ENCODE measurements at places on chromosomes 3 and 15.
A peak's percentile ranks its signal among the peaks of the same experiment; 100 is the strongest.

DNA sequence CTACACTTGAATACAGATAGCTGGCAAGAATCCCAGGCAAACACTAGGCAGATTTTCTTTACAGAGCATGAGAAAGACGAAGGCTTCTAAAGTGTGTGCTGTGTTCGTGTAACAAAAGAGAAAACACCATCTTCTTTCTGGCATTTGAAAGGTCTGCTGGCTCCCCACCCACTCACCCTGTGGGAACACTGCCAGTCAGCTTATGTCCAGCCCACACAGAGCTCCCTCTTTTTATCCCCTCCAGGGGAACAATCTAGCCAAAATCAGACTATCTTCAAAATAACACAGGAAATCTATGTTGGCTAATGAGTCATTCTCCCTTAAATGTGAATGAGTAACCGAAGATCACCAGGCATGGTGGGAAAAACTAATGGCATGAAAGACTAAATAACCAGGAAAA is 45.6 kb upstream of the PAQR5 start:
- no peak for DNase-seq

- DNase-seq = no peak
Observed at GRCh38 chr3:157282261-157283191, 122.6 kb upstream of the CCNL1 start.

GRCh38 chr3:99325402-99325801 is 313.0 kb upstream of the COL8A1 start:
- no peak for DNase-seq

DNA sequence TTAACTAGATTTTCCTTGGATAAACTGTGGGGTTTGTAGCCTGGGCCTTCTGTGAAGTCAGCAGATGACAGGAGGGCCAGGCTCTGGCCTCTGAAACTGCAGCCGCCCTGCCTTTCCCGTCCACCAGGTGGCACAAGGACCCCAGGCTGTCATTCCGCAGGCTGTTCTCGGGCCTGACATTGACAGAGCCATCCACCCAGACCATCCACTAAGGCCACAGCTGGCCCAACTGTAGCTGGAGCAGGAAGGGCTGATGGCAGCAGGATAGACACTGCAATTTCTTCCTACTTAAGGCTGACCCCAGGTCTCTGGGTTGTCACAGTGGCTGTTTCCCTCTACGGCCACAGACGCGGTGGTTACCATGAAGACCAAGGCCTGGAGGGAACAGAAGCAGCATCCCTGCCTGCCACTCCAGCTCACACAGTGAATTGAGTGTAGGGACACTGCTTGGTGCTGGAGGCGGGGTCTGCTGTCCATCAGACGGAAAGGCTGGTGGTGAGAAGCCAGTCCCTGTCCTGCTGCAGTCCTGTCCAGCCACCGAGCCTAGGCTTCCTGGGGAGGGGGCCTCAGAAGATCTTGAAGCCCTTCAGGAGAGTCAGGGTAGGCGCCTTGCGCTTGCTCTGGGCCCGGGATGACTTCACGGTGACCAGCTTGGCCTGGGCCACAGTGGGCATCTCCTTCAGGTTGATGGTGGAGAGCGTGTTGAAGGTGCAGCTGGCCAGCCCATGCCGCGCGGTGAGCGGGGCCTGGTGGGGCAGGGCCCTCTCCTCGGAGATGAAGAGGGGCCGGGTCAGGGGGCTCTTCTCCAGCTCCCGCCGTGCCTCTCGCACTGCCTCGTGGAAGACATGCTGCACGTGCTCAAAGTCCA is 9.4 kb downstream of the SLC51B start:
- peak; percentile 39 for DNase-seq

DNA sequence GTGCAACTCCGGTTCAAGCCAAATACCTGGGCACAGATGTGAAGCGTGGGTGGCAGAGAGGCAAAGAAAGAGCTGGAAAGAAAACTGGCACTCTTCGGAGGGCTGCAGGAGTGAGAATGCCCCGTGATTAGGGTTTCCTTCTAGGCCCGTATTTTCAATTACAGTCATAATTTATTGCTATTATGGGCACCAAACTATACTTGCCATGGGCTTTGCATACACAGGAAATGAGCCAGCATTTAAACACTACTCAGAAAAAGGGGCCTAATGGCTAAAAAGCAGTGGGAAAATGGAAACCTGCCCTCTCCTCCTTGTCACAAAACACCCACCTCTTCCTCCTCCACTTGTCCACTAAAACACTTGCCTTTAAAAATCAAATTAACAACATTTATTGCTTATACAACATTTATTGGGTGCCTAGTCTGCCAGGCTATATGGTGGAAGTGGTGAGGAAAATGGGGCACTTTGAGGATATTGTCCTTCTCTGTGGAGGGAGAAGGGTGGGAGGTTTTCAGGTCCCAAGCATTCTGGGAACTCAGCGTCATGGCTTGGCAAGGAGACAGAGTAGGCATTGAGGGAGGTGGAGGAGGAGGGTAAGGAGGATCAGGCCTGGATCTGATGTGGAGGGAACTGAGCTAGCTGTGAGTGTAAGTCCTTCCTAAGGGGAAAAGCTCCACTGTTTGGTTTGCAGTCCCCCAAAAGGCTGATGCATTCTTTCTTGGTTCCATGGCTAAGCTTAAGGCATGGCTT is 160.9 kb downstream of the SLCO3A1 start:
- no peak for DNase-seq

- DNase-seq = no peak
Observed at GRCh38 chr15:66702787-66703539, 927 bp downstream of the SMAD6 start.

DNA sequence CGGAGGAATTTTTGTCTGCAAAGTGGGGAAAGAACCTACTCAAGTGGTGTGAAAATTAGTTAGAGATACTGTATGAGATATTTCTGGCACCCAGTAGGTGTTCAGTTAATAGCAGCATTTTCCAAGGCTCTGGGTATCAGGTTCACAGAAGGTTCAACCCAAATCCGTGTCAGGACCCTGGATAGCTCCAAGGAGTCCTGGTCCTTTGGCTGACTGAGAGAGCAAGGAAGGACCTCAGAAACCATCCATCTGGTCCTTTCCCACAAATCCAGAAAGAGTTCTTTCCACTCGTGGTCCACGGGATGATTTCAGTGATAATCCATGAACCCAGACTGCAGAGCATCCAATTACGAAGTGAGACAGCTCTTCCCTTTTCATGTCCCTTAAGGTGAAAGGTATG is 51.4 kb downstream of the SLC6A11 start:
- DNase-seq = no peak

GRCh38 chr3:196537319-196537984 is 22.3 kb upstream of the SMCO1 start:
- DNase-seq = no peak

- DNase-seq = no peak
Observed at GRCh38 chr3:125418306-125418705, 43.2 kb upstream of the ZNF148 start.

GRCh38 chr3:98812851-98813374 is 49.8 kb downstream of the ST3GAL6 start:
- no peak for DNase-seq

DNA sequence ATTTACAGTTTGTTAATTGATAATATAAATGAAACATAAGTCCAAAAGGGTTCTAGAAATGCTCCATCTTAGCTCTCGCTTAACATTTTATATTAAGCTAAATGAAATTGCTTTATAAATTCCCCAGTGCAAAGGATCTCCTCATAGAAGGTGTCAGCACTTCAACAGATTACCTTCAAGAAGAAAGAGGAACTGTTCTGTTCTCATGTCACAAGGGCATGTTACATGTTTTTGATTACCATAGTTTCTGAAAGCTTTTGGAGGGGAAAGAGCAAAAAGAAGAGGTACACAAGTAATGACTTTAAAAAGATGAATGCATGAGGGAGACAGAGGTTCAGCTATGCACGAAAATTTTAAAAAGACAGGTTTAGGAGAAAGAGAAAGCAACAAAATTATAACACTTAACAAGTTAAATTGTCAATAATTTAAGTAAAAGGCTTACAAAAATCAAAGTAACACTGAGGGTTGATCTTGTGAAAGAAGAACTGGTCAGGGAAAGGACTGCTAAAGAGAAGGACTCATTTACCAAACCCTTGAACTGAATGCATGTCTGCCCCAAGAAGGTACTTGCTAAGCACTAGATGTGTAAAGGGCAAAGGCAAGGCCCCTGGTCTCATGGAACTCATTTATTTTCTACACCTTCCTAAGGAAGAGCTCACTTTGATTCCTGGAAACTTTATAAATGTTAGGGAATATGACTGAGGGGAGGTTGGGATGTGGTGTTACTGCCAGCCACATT is 45.1 kb downstream of the CCDC191 start:
- DNase-seq = no peak

DNA sequence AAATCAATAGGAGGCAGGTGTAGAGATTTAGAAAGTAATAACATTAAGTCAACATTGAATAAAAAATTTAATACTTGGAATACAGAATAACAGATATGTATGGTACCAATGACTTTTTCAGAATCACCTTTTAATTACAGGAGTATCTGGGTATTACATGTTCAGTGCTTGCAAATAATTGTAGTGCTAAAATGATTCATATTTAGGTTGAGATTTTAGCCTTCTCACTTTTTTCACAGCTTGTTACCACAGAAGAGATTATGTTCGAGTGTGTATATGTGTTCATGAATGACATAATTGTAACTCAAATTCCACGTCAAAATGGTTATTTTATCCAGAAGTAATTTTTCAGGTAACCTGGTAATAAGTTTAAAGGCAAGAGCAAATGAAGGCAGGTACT is 187.9 kb upstream of the TBL1XR1 start:
- no peak for DNase-seq

DNA sequence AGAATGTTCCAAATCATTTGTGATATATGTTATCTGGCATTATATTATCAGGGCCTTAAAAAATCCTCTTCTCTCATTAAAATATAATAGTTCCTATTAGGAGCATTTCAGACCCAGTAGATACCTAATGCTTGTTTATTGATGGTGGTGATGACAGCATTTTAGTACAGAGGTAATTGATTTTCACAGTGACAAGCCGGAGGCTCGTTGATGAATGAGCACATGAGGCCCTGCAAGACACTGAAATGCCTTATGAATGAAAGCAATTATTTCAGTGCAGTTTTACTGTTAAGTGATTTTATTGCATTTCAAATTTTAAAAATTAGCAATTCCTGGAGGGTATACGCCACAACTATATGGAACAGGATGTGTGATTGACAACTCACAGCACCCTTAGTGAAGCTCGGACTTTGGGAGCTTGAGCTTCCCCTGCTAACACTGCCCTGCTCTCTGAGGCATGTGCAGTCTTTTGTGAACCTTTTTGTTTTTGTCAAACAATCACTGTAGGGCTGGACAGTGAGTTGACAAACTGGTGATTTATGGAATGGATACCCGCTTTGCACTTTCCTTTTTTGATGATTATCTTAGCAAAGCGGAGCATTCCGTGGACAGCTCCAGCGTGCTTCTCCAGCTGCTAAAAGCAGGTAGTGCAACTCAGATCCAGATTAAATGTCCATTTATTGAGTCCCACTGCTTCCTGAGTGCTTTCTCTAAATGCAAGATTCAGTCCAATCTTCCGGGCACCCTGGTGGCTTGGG is 187.0 kb upstream of the ATP10A start:
- DNase-seq = no peak

GRCh38 chr3:58534592-58535494 is 2.1 kb downstream of the ACOX2 start:
- no peak for DNase-seq

- DNase-seq = no peak
Observed at GRCh38 chr3:119636891-119637611, 23.3 kb downstream of the POPDC2 start.

- DNase-seq = no peak
Observed at GRCh38 chr3:15810702-15811101, 12.9 kb upstream of the ANKRD28 start.

- DNase-seq = no peak
Observed at GRCh38 chr3:197175503-197175902, 122.9 kb downstream of the DLG1 start.

GRCh38 chr15:82039871-82040270 is 5.9 kb downstream of the MEX3B start:
- DNase-seq = no peak

GRCh38 chr3:186596568-186597287 is 16.1 kb upstream of the AHSG start:
- DNase-seq = no peak

GRCh38 chr15:27066446-27066845 is 95.5 kb downstream of the GABRG3 start:
- DNase-seq = no peak

- DNase-seq = no peak
Observed at GRCh38 chr3:9951962-9952805, at the start of gene PRRT3. PRRT3 (minus strand) TSS chr3:9952408; CDS start chr3:9950115, 2,293 bp downstream.

GRCh38 chr3:23985747-23986544 is 40.9 kb downstream of the NR1D2 start:
- no peak for DNase-seq

DNA sequence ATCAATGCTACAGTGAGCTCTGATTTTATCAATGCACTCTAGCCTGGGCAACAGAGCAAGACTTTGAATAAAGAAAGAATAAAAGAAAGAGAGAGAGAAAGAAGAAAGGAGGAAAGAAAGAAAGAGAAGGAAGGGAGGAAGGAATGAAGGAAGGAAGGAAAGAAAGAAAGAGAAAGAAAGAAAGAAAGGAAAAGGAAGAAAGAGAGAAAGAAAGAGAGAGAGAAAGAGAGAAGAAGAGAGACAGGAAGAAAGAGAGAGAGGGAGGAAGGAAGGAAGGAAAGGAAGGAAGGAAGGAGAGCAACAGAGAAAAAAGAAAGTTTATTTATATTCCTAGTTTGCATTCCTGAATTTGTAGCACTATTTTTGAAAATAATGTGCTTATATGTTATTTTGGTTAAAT is 52.3 kb upstream of the ITGA11 start:
- no peak for DNase-seq

- DNase-seq = no peak
Observed at GRCh38 chr15:31256378-31257265, 70.0 kb upstream of the KLF13 start.

GRCh38 chr3:137335478-137335877 is 377.7 kb downstream of the IL20RB start:
- DNase-seq = no peak

GRCh38 chr3:133540896-133541674 is 32.4 kb upstream of the CDV3 start:
- DNase-seq = no peak

GRCh38 chr3:62252438-62253157 is 120.8 kb downstream of the FEZF2 start:
- no peak for DNase-seq

DNA sequence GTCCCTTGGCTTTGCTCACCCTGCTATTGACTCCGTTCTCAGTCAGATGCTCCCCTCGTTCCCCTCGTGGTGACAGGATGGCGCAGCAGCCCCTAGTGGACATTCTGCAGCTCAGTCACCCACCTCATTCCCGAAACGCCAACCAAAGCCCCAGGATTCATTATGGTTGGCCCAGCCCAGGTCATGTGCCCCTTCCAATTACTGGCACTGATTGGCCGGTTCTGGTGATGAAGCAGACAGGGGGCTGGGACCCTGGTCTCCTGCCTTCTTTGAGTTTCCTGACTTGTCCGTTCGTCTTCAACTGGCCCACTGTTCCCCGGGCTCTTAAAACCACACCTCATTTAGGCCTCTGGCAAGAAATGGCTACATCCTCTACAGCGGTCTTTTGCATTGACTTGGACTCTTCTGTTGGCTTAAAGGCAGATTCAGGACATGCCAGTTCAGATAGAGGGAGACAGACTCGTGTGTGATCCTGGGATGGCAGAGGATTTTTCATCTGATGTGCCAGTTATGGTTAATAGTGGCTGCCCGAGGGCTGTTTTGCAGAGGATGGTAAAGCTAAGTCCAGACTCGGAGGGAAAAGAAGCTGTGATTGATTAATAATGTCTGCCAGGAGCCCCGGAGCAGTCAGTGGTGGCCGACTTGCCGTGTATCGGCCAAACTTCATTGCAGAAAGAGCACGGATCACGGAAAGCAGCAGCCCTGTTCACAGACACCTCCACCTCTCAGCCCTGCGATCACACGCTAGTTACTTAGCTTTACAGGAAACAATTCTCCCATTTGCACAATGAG is 37.8 kb downstream of the LSM3 start:
- peak; percentile 36 for DNase-seq
